ENCODE measurements at places on chromosomes 5 and 9.
A peak's percentile ranks its signal among the peaks of the same experiment; 100 is the strongest.

DNA sequence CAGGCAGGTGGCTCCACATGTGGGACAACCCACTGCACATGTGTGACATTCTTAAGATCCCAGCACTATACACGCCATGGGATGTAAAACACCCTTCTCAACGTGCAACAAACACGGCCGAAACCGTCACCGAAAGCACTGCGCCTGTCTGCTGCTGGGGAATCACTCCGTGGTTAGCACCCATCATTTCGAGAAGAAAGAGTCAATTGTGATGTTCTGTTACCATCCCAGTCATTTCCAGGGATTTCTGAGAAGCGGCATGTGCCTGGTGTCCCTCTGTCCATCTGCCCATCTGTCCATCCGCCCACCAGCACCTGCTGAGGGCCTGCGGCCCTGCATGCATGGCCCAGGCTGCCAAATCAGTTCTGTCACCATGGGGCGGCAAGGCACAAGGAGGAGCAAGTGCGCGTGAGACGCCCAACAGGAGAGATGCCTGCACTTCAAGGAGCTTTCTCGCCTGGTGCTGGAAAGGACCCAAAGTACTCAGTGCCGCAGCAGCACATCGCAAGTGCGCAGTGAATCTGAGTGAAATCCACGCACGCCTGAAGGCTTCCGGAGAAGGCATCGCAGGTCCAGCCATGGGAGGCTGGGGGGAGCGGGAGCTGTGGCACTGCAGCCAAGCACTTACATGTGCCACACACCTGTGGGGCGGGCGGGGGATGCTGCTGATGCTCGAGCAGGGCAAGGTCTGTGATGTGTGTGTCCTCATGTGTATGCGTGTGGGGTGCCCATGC lies 38.0 kb downstream of the VAV2 start:
- DNase-seq = no peak

DNA sequence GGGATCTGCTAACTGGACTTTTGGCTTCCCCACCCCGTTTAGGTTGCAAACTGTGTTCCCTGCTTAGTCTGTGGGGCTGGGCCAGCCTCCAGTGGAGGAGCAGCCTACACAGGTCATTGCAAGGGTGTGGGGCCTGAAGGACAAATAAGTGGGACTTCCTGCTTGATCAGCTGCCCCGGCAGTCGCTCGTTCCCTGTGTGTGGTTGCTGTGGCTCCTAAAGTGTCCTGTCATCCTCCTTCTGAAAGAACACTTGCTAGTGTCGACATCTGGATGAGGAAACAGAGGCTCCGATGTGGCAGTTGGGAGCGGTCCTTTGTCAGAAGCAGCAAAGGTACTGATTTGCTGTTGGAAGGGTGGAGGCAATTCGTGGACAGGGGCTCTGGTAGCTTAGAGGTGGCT lies 88.9 kb upstream of the TBCA start:
- no peak for DNase-seq

GRCh38 chr9:37157726-37158377 lies 37.5 kb downstream of the ZCCHC7 start:
- no peak for DNase-seq

DNA sequence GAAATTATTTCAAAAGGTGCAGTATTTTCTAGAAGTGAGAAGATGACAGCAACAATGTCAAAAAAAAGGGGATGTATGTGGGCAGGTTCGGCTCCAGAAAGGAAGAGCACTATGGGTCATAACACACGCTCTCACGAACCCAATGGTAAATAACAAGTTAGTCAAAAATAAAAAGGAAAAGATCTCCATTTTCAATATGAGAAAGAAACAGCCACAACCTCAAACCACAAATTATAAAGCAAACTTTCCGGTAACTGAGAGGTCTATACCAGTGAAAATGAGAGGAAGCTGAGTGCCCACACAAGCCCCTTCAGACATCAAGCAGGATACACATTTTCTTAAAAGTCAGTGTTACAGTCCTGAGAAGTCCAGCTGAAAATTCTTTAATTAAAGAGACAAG lies 398.5 kb upstream of the RPS23 start:
- no peak for DNase-seq

DNA sequence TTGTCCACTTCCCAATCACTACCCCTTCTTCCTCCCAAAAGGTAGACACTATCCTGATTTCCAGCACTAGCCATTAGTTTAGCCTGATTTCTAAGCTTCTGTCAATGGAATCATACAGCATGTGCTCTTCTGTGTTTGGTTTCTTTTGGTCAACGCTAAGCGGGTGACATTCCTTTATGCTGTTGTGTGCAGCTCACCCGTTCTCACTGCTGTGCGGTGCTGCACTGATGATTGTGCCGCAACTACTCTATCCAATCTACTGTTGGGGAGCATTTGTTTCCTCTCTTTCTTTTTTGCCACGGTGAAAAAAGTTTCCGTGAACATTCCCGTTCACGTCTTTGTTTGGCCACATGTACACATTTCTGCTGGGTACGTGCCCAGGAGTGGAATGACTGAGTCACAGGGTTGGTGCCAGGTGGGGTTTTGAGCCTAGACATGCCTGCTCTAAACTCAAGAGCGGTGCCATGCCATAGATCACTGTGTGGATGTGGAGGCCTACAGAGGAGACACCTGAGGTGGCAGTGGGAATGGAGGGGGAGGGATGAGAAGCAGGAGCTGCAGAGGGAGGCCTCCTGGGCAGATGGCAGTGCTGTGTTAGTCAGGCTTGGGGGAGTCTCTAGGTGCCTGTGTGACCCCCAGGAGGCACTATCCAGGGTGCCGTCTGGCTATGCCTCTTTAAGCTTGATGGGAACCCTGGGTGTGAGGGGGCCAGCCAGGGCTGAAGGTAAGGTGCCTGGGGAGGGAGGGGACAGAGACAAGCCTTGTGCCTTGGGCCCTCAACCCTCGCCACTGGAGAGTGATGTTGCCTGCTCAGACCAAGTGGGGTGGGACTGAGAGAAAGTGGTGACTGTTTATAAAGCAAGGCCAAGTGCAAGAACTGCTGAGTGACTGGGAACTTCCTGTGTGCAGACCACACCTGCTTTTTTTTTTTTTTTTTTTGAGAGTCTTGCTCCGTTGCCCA lies 11.4 kb upstream of the ANKRD33B start:
- peak; percentile 22 for DNase-seq

Data from epithelial cell of prostate (primary cell).